ENCODE measurements at places on chromosomes 12 and 14.

DNA sequence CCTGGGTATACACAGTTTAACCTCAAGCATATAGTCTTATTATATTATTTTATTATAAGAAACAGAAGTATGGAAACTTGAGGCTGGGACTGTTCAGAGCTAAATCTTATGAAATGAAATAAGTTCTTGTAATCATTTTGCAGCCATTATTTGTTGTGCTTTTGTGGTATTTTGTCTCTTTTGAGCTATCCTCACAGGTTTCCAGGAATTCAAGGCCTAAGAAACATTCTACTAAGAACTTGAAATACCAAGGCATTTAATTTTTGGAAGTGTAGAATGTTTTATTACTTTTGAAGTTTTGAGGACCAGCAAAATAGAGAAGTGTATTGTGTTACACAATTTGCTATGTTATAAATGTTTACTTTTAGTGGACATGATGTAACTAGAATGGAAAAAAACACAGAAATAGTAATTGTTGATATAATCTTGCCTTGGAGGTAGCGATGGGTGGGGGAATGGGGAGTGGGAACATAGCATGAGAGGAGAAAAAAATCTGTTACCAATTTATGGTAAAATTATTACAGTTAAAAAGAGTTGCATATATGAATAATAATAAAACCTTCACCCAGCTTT lies 81.7 kb downstream of the CRADD start:
- no peak for DNase-seq

DNA sequence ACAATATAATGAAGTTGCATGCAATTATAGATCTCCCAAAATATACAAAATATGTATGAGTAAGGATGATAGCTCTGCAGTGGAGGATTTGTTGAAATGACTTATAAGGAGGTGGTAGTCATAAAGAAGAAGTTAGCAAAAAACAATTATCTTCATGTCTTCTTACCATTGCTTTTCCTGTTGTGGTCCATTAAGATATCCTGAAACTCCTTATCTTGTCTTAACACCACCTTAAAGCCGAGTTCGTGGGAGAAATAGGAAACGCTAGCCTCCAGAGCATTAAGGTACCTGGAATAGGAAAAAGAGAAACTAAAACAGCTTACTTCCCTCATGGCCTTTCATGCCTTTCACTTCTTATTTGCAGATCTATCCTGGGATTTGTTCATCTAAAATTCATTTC lies 15.2 kb downstream of the GUCY2C start:
- no peak for DNase-seq

- DNase-seq, result no peak
These were observed 95.0 kb upstream of the CCND2 start for GRCh38 chr12:4178424-4179170.

DNA sequence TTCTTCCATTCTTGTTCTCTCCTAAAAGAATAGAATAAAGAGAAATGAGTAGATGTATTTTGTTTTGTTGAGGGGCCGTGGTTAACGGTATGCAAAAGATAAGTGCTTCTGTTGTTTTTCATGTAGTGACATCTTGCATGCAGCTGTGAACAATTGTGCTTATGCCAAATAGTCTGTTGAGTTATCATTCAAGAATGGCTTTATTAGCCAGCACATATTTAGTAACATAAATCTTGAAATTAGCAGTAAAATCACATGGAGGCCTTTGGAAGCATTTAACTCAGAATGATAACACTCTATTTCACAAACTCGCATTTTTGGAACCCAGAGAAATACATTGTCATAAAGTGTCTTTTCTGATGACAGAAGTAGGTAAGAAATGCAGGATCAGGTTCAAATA lies 1772.0 kb upstream of the FLRT2 start:
- DNase-seq, result no peak

DNA sequence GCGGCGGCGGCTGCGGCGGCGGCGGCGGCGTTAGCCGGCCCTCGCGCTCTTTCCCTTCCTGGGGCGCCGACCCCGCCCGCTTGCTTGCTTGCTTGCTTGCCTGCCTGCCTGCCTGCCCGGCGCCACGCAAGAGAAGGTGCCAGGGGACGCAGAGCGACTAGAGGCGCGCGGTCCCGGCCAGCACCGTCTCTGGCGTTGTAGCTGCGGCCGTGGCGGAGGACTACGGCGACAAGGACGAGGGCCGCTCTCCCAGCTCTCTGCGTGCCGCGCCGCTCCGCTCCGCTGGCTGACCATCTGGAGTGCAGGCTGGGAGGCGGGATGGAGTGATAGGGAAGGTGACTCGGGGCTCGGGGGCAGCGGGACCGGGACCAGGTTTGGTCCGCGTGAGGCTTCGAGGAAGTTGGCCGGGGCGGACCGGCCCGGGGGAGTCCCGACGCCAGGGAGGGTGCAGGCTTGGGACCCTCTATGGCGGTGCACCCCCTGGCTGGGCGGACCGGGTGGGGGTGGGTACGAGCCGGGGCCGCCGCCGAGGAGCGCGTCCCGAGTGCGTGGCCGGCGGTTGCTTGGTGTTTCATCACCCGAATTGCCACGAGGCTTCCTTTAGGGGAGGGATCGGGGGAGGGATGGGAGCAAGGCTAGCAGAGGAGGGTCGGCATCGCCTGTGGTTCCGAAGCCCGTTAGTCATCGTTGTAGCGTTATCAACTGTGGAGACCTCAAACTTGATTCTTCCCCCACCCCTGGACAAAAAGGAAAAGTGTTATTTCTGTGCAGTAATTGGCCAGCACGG lies 471 bp downstream of the XPOT start:
- no peak for DNase-seq

DNA sequence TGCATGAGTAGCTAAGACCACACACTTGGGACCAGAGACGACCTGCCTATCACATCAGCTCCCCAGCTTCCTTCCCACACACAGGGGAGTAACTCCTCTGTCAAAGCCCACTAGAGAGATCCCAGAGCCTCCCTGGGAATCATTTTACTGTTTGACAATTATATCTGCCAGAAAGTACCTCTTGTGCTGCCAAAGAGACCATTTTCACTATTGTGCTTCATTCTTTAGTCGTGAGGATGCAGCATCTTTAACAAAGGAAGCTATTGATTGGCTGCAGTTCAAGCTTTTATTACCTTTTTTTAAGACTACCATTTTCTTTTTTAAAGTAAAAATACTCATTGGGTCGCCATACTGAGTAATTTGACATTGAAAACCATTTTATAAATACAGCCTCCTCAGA lies 194.5 kb upstream of the RGS6 start:
- no peak for DNase-seq

- no peak for DNase-seq
These were observed 847.2 kb downstream of the VRK1 start for GRCh38 chr14:97644365-97644764.

DNA sequence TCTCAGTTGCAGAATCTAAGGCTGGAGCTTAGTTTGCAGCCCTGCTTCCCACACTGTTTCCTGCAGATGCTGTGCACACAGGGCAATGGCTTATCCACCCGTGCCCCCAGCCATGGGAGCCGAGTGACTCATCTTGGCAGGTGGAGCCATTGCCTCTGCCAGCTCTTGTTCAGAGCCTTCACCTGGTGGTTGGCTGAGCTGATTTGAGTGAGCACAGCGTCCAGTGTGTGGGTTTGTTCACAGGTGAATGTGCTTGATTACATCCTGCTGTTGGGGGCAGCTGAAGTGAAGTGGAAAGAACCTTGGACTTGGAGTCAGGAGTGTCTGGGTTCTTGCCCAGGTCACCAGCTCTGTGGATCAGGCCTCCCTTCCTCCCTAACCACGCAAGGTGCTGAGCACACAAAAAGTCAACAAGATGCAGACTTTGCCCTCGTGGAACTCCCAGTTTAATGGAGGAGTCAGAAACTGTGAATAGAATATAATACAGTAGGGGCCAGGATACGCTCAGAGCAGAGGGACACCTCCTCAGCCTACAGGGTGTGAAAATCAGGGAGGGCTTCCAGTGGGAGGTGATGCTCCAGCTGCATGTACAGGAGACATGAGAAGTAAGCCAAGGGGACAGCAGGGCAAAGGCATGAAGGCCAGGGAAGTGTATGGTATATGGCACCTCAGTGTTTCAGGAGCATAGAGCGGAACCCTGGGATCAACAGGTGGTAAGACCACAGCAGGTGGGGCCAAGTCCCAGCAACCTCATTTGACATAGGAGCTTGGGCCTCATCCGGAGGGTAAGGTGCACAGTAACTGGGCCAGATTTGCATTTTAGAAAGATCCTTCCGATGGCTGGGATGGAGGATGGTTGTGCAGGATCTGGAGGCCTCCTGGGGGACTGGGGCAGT lies 22.8 kb downstream of the JDP2 start:
- DNase-seq, result no peak

GRCh38 chr12:76738824-76739579 lies 24.9 kb upstream of the ZDHHC17 start:
- no peak for DNase-seq

GRCh38 chr12:66239295-66239694 lies 50.3 kb downstream of the IRAK3 start:
- no peak for DNase-seq

GRCh38 chr12:110079477-110080400 lies 31.4 kb upstream of the C12orf76 start:
- peak; percentile 81 for DNase-seq

GRCh38 chr14:79412822-79413221 lies 798.5 kb downstream of the DIO2 start:
- no peak for DNase-seq

- DNase-seq, result no peak
These were observed 13.1 kb downstream of the ZDHHC22 start for GRCh38 chr14:77128414-77128891.

DNA sequence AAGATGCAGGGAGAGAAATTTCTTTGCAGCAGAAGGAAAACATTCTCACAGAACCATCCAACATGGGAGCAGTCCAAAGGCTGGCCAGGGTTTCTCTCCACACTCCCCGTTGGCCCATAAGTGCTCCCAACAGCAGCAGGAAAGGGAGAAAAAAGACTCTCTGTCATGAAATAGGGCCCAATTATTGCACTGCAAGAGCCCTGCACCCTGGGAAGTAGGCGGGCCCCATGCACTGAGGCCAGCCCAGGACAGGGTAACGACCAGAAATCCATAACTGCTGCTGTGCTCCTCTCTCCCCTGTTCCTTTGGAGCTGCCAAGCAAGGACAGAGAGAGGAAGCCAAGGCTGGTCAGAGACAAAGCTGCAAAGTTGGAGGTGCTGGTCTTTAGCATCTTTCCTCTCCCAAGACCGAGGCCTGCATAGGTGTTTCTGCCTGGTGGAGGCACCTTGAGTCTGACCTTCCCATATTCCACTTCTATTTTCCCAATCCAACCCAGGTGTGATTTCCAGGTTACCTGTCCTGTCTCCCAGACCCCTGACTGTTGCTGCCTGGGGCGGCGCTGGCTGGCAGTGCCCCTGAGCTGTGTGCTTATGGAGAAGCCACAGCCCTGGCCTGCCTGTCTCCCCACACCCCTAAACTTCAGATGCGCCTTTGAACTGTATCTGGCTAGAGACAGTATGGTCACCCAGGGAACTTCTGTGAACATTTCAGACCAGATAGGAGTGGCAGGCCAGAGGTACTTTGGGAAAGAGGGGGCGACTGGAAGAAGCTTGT lies 6.8 kb downstream of the GALNT16 start:
- DNase-seq, result no peak

DNA sequence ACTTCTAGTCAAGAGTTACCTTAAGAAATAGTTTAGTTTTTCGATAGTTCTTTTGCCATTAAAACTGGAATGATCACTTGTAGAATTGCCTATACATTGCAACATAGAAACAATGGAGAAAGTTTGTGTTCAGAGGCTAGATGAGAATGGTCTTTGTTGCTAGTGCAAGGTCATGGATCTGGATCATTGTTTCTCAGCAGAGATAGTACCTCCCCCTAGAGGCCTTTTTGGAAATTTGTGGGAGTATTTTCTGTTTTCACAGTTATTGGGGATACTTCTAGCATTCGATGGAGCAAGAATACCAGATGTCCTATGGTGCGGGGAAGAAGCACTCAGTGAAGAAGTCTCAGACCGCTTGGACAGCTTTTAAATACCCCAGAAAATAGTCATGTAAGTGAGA lies 138.8 kb upstream of the HMGA2 start:
- no peak for DNase-seq

- DNase-seq, result no peak
These were observed 103.4 kb upstream of the MAP1LC3B2 start for GRCh38 chr12:116455540-116456329.

Measured in caudate nucleus (tissue), 63 donors.